ENCODE measurements at places on chromosomes 5 and 9.

GRCh38 chr5:32837211-32837610 is 126.1 kb downstream of the NPR3 start:
- DNase-seq: no peak

- no peak for DNase-seq
Observed at GRCh38 chr9:114202849-114203248, 47.5 kb downstream of the COL27A1 start.

- no peak for DNase-seq
Observed at GRCh38 chr9:133137451-133138231, 16.6 kb upstream of the RALGDS start.

DNA sequence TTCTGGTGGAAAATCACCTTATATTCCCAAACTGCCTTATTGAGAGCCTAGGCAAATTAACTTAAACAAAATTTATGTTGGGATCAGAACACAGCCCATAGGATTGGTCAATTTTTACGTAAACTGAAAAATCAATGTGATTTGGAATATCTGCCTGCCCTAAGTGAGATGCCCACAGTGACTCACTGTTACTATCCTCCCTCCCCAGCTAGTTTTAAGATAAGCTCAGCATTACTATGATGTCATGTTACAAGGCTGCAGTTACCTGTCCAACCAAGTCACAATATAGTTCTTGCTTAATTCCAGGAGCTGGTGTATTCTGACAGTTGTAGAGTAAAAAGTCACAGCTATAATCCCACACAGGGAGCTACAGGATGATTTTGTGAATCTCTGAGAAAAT is 23.1 kb downstream of the SKP1 start:
- DNase-seq: no peak

DNA sequence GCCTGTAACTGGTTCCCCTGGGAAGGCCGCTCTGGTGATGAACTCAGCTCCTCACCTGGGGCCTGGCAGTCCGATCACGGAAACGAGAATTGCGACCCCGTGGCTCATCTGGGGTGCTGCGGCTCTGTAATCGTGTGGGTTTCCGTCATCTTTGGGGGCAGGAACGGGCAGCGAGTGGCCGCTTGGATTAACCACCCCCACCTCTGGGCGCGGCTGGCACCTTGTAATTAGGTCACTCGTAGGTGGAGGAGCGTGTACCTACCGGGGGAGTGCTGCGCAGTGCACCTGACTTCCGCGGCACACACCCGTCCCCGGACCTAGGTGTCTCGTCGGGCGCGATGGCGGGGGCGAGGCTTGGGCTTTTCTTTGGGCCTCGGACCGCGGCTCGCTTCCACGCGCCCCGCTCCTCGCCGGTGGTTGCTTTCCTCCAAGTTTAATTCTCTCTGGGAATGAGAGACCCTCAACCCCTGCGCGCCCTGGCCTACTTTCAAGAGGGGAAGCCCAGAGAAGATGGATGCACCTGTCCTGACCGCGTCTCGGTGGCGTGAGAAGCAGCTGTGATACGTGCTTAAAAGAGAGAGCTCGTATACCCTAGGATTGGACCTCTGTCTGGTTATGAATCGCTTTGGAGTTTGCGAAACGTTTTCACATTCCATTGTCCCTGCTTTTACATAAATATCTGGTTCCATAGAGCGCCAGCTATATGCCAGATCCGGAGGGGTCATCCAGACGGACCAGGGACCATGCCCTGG is 744 bp upstream of the PPP2CA start:
- no peak for DNase-seq

GRCh38 chr5:56012281-56012963 is 17.7 kb upstream of the IL6ST start:
- no peak for DNase-seq

- DNase-seq: no peak
Observed at GRCh38 chr5:108869066-108869465, 121.4 kb downstream of the FER start.

DNA sequence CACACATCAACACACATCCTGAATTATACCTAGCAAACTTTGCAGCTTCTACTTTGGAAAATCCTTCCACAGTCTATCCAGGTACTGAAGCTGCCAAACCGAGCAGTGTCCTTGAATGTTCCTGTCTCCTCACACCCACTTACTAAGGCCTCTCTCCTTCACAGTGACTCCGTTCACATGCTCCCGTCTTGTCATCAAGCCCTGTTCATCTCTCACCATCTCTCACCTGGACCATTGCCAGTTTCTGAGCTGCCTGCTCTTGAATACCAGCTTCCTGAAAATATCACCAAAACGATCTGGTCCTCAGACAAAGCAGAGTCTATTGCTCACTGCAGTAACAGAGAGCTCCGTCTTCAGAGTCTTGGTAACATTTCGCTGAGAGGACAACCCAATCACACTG is 57.4 kb downstream of the GCNT1 start:
- DNase-seq: no peak

DNA sequence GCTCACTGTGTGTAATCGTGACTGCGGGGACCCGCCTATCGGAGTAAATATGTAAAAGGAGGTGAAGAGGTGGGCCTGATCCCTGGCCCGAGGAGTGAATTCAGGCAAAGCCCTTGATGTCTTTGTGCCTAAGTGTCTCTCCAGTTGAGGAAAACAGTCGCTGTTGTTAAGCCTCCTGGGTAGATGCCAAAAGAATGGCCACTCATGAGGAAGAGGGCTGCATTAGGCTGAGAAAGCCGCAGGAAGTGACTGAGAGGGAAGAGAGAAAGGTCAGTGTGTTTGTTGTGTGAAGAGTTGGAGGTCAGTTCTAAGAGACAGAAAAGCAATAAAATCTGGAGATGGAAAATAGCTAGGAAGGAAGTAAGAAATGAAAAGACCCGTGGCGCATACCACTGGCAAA is 35.8 kb upstream of the PIP5K1B start:
- peak; percentile 62 for DNase-seq

DNA sequence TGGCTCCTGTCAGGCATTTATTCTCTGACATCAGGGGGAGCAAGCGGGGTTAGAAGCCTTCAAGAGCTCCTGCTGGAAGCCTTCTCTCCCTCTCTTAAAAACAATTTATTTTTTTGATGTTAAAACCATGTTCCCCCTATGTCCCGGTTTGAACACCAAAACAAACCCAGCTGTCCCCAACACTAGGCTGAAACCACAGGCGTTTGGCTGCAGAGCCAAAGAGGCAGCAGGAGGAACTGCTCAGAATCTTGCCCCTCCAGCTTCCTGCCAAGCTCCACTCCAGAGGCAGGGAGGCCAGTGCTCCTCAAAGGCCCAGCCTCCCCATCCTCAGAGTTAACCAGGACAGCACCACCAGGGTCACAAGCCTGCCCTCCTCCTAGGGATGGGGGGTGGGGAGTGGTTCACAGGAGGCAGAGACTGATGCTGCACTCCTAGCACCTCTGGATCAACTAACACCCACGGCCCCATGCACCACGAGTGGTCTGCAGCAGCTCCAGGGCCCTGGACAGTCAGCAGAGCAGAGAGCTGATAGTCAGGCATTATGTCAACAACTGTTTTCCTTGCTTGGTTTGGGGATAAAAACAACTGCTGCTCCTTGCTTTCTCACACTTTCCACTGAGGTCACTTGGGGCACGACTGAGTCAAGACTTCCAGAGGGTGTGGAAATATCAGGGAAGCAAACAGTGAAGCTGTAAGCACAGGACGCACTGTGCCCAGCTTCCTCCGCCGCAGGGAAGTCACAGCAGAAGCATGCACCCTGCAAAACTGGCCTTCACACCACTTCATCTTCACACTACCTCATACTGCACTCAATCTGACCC is 96.5 kb upstream of the ADRA1B start:
- DNase-seq: no peak

DNA sequence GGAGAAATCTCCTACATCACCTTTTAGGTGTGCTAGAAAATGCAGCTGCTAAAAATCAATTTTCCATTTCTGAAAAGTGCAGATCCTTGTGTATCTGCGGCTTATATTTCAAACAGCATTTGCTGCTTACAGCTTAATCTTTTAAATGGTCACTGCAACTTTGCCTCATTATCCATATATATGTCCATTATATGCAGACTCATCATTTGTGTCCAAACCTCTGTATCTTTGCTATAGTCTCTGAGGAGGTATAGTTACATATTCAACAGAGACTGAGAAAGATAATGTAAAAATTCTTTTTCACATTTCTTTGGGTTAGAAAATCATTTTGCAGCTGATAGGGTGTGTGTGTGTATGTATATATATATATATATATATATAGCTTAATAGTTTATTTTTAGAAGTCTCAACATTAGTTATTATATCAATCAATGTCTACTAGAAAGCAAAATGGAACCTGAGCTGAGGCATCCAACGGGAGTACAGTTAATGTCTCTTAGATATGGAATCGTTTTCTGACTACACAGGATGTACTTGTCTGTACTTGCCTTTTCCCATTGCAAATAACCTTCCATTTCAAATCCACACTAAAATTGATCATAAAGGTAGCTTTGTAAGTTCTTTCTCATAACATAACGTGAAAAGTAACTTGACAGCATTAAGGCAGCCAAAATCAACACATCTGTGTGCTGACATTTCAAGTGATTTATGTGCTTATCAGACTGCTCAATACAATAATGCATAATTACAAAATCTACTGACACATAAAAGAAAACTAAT is 267.0 kb upstream of the HAPLN1 start:
- no peak for DNase-seq

DNA sequence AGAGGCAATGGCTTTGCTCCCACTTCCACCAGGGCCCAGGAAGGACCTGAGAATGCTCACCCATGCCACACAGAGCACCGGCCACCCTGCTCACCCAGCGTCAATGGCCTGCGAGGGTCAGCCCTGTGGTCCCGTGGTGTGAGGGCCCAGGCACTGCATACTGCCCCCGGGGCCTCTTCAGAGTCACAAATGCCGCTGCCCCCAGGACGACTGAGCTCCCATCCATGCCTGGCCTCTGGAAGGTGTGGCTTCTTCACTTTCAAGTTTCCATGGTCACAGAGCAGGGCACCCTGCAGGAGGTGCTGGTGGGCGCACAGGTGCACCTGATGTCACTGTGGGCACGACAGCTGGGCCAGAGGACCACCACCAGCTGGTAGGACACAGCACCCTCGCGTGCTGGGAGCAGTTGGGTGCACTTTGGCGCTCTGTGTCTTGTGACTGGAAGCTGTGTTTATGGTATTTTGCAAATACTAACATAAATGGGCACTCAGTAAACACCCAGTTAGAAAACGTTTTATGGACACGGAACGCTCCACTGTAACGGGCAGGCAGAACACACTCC is 12.5 kb upstream of the ZDHHC11 start:
- DNase-seq: no peak

- no peak for DNase-seq
Observed at GRCh38 chr9:137191245-137191644, 2.8 kb downstream of the SSNA1 start.

- DNase-seq: peak; percentile 14
Observed at GRCh38 chr9:112867275-112867991, 23.2 kb downstream of the SLC46A2 start.

DNA sequence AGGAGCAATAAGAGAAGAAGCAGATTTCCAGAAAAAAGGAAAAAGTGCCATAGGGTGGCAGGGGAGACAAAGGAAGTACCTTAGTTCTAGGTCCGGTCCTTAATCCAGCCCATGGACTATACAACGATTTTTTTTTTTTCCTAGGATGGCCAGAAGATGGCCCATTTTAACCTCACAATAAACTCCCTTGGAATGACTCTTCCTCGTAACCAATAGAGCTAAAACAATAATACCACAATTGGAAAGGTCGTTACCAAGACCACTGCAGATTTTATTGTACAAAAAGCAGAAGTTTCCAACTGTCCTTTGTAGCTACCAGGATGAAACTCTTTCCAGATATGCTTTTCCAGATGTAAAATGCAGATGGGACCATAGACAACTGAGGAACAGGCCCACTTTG is 34.4 kb upstream of the SSBP2 start:
- DNase-seq: no peak

GRCh38 chr5:170150713-170151096 is 45.0 kb downstream of the FOXI1 start:
- DNase-seq: no peak

- peak; percentile 17 for DNase-seq
Observed at GRCh38 chr5:141603923-141604717, 14.7 kb downstream of the DIAPH1 start.

DNA sequence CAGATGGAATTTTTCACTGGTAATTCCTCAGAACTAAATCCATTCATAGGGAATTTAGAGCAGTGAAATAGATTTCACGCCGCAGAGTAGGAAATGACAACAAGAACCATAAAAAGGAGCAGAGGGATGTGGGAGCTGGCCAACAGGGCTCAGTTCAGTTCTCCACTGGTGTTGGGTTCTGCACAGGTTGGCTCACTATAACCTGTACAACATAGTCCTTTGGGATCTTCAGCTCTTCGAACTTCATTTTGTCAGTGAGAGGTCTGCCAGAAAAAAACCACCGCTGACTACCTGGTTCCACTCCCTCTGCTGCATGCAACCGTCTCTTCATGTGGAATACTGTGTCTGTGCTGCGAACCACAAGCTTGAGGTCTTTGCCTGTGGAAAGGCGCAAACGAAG is 17.7 kb downstream of the EFCAB9 start:
- DNase-seq: no peak

DNA sequence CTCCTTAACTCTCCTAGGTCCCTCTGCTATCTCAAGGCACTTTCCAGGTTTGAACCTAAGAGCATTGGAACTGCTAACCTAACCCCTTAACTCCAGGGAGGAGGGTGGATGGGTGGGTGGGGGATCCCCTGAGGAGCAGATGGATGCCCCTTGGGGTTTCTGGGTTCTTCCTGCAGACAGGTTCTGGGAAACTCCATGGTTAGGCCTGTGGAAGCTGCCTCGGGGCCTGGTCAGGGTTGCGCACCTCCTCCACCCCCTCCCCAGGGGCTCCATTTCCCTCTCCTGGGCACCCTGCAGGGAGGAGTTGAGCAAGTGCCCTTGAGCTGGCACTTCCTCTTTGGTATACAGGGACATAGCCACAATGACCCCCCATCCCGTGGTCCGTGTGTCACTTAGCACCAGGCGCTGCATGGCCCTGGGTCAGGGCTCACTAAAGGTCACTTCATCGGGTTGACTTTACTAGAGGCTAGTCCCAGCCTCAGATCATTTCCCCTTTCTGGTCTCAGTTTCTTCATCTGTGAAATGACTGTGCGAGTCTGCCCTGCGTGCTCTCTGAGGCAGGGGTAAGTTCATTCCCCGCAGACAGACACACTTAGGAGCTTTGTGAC is 16.0 kb downstream of the CXXC5 start:
- DNase-seq: no peak

DNA sequence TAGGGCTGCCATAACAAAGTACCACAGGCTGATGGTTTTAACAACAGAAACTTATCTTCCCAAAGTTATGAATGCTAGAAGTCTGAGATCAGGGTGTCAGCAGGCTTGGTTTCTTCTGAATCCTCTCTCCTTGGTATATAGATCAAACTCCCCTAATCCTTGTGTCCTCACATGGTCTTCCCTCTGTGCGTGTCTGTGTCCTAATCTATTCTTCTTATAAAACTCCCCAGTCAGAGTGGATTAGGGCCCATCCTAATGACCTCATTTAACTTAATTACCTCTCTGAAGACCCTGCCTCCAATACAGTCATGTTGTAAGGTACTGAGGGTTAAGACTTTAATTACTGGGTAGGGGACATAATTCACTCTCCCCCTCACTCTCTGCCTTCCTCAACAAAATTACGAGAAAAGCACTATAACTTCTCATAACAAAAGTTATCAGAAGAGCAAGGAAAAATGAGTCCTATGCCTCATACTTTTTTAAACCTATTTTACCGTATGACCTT is 68.6 kb downstream of the DPYSL3 start:
- DNase-seq: peak; percentile 57
